ENCODE measurements at places on chromosomes 1 and 21.

DNA sequence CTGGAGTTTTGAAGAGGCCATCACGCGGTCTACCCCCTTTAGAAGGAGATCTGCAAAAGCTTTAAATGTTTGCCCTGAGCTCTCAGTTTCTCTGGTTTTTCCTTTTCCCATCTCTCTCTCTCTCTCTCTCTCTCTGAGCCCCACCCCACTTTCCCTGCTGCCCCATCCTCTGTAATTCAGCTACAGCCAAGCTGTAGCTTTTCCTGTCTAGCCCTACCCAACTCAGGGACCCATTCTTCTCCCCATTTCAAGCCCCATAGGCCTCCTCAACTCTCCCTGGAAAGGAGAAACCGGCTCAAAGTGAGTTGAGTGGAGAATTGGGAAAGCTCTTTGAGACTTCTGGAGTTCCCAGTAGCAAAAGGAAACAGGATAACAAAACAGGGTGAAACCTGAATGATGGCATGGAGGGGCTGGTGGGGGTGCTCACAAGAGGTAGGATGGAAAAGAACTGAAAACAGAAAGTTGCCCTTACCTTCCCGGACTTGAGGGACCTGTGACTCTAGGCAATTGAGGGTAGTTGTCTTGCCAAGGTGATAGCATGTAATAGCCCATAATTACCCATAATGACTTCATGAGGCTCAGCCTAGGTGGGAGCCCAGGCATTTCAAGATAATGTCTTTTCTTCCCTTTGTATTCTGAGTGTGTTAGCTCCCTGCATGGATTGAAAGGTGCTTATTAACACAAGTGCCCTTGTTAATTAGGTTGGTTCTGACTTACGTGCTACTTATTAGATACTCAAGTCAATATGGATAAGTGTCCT, 84.9 kb downstream of the SLC16A1 start:
- no peak for DNase-seq

DNA sequence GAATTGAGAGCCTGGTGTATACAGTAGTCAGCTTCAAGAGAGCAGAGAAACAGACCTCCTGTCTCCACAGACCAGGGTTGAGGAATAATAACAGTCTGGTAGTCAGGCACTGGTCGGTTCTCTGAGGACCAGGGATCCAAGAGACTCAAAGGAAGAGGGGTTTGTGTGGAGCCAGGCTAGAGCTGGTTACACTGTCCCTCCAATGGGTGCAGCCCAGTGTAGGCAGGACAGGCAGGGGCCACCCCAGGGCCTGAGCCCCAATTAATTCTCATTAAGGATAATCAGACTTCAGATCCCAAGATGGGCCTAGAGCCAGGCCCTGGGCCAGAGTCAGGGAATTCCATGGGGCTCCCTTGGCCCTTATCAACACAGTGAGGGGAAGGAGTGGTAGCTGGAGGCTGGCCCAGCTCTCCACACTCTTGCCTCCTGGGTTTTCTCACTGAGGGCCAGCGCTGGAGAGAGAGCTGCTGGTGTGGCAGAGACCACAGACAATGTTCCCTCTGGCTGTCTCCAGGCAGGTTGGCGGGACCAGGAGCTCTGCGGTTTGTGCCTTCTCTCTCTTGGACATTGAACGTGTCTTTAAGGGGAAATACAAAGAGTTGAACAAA, 9.1 kb downstream of the SEMA4A start:
- no peak for DNase-seq

DNA sequence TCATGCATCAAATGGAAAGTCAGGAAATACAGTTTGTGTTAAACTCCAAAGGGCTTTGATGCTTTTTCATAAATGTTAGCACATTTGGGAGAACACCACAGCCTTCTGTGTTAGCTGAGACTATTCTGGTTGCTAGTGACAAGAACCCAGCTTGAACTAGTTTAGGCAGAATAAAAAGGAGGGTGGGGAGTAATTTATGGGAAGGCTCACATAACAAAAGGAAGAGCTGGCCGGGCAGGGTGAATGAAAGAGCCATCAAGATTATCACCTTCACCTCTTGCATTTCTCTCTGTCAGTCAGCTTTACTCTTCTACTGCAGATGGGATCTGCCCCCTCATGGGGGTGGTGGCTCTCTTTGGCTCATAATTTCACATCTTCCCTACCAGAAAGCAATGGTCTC, 75.4 kb upstream of the VTCN1 start:
- DNase-seq = no peak

DNA sequence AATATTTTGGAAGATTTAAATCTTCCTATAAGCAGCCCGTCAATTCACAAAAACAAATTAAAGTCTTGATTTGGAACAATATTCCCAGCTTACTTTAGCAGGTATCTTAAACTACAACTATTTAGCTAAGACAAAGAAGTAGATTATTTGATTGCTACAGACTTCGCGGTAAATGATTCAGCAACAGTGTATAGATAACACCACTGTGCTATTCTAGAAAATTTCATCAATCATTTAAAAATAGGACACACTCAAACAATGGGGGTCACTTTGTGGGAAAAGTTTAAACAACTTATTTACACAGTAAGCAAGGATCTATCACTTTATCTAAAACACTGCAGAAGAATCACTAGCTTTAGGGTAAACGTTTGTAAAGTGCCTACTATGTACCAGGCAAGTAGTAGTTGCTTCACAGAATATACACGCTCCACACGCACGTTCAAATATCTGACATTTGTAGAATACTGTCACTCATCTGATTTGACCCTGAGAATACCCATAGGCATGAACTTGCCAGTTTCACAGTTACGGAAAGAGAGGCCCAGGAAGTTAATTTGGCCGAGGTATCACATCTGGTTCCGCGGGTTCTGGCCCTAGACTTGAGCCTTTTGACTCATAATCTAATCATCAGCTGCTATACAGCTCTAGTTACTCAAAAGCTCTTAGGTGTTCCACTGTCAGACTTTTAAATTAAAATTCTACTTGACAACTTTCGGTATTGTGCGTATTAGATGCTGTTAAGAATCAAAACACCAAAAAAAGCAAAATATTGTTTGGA, 876 bp downstream of the DENND2C start:
- no peak for DNase-seq
